ENCODE measurements at places on chromosomes 5 and 9.

- DNase-seq = no peak
Observed at GRCh38 chr9:134993996-134994720, 76.4 kb upstream of the FCN1 start.

DNA sequence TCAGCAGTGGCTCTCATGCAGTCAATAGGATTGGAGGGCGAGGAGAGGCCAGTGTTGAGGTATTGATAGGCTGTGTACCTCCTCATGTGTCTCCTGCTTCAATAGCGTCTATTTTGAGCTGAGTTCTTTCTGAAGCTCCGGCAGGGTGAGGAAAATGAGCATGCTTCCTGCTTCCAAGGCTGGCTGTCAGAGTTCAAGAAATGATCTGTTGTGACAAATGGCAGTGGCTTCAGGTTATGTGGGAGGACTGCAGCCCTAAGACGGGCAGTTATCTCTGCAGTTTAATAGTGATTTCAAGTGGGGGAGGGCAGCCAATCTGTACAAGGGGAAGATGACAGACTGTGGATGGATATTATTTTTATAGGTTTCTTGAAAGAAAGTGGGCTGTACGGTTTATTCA is 54.0 kb upstream of the CXCL14 start:
- no peak for DNase-seq

DNA sequence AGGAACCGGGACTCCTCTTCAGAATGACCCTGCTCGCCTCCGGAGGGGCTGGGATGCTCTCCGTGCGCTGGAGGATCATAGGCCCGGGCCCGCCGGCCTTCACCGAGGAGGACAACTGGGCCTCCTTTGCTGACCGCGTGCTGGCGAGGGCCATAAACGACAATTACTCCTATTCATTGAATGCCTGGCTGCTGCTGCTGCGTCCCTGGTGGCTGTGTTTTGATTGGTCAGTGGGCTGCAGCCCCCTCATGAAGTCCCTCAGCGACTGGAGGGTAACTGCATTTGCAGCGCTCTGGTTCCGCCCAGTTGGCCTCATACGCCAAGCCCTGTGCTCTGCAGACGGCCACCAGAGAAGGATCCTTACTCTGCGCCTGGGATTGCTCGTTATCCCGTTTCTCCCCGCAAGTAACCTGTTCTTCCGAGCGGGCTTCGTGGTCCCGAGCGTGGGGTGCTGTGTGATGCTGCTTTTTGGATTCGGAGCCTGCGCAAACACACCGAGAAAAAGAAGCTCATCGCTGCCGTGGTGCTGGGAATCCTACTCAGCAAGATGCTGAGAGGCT is 16.6 kb downstream of the OR2V1 start:
- no peak for DNase-seq

DNA sequence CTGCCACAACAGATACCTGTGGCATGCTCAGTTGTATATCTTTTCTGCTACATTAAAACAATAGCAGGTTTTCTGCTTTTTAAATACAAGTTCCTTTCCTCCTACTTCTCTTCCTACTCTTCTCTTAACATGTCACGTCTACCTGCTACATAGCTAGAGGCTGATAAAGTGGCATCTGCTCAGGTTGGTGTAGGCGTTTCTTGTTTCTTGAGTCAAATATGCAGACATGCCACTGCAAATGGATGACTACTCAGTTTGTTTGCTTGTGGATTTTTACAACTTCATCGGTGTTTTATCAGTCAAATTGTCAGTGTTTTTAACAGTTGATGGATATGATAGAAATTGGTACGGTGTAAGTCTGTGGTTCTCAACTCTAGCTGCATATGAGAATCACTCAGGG is 525.7 kb downstream of the TLE4 start:
- no peak for DNase-seq

- no peak for DNase-seq
Observed at GRCh38 chr5:55027595-55027994, 3.5 kb downstream of the GZMK start.

- DNase-seq = no peak
Observed at GRCh38 chr9:99046068-99046467, 58.8 kb upstream of the TGFBR1 start.

DNA sequence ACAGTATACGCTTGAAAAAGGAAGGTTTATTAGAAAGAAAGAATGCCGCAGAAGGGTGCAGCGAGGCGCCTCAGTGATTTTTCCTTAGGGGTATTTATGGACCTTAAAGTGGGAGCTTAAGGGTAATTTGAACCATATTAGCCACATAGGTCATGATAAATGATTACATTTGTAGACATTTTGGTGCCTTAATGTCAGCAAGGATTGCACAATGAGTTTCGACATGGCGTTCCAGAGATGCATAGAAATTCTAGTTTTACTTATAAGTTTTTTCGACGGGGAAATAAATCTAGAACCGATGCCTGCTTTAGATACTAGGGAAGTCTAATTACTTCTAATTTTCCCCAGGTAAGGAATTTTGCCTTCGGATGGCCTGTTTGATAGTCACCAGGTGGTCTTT is 20.7 kb upstream of the PANK3 start:
- DNase-seq = no peak

DNA sequence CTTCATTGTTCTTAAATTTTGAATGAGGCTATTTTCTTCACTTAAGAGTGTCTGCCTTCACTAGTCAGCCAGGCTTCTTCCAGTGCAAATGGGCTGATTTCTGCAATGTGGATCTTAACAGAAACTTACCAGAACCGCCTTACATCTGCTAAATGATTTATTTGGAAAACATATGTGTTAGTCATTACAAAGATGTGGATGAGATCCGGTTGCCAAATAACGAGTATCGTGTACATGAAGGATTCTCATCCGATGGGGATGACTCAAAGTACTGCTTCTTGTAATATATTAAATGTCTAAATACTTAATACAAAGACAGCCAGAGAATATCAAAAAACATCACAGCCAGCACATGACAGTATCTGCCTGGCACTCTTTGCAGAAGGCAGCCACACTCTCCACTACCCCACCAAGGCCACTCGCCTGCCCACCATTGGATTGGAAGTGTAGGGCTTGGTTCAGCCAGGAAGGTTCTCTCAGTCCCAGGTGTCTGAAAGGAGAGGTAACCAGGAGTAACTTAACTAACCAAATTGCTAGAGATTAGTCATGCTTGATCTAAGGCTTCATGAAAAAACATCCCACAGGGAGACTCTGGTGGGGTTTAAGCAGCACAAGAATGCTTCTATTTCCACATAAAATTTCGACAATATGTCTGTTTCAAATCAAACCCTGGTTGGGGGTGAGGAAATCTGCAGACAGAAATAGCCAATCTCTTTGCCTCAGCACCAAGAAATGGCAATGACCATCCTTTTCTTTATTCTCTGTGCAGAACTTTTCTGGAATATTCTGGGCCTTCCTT is 174.8 kb downstream of the GADD45G start:
- no peak for DNase-seq

GRCh38 chr5:38189081-38189504 is 69.3 kb upstream of the EGFLAM start:
- no peak for DNase-seq

DNA sequence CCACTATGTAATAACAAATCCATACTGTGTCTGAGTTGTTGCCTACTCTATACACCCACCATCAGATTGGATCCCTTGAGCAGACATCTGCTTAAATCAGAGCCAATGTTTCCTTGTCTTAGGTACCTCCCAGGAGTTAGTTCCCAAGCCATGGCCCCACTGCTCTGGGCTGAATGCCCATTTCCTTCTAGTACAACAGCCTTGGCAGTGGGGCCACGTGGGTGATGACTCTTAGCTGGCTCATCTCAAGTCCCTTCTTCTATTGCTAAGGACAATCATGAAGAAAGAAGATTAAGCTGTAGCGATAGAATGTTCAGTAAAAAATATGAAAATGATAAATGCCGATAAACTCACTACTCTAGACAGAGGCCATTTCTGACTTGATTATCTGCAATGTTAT is 16.6 kb downstream of the PTGR1 start:
- no peak for DNase-seq

- no peak for DNase-seq
Observed at GRCh38 chr5:136067422-136067821, 38.6 kb downstream of the TGFBI start.

DNA sequence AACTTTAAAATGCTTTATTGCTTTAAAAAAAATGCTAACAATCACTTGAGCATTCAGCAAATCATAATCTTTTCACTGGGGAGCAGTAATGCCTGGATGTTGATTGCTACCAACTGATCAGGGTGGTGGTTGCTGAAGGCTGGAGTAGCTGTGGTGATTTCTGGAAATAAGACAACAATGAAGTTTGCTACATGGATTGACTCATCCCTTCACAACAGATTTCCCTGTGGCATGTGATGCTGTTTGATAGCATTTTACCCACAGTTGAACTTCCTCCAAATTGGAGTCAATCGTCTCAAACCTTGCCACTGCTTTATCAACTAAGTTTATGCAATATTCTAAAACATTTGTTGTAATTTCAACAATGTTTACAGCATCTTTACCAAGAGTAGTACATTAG is 83.3 kb downstream of the MLLT3 start:
- DNase-seq = no peak

- no peak for DNase-seq
Observed at GRCh38 chr9:89619019-89619418, 14.2 kb downstream of the GADD45G start.

- DNase-seq = no peak
Observed at GRCh38 chr5:37838152-37838932, 1.5 kb downstream of the GDNF start.

- no peak for DNase-seq
Observed at GRCh38 chr9:77440057-77440456, 208.1 kb downstream of the GNA14 start.

DNA sequence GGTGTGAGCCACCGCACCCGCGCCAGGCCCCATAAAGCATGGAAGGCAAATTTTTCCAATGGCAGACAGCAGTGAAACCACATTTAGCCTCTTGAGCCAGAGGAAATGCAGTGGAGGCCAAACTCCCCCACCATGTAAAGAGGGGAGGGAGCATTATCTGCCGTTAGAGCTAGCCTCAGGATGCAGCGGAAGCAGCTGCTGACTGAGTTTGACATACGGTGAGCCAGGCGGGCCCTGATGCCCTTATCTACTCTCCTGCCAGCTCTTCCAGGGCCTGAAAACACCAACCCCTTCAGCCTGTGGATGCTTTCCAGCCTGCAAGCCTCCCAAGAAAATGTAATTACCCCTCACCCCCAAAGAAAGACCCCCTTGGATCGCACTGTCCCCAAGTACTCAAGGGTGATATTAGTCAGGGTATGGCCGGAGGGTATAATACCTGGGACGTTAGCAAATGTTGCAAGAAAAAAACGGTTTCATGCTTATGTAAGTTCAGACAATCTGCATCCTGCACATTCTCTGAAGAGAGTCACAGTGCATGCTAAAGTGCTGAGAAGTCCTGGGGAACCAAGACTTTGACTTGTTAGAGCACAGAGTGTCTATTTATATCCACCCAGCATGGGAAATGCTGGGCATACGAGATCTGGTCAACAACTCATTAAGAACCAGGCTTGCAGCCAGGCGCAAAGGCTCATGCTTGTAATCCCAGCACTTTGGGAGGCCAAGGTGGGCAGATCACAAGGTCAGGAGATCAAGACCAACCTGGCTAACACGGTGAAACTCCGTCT is 11.3 kb upstream of the GGTA1 start:
- DNase-seq = no peak

- no peak for DNase-seq
Observed at GRCh38 chr5:91000743-91001142, 382.4 kb downstream of the ARRDC3 start.

DNA sequence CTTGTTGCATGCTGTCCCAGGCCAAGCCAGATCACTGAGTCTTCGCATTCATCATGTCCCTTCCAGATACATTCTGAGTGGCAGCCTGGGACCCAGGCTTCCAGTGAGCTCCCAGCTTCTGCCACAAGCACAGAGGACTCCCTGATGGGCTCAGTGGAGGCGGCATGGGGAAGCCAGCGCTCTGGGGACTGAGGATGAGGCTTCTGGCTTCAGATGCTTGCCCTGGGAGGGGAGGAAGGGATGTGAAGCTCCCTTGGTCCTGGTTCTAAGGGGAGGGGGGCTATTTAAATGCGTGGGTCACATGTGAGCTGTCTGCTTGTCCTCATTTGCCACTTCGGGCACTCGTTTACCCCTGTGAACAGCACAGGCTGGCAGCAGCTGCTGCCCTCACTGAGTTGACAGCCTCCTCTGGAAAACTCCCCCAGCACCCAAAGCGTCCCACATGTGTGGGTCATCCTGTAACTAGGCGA is 174.0 kb downstream of the NR3C1 start:
- no peak for DNase-seq

- DNase-seq = no peak
Observed at GRCh38 chr9:81737871-81738507, 48.6 kb upstream of the TLE1 start.

DNA sequence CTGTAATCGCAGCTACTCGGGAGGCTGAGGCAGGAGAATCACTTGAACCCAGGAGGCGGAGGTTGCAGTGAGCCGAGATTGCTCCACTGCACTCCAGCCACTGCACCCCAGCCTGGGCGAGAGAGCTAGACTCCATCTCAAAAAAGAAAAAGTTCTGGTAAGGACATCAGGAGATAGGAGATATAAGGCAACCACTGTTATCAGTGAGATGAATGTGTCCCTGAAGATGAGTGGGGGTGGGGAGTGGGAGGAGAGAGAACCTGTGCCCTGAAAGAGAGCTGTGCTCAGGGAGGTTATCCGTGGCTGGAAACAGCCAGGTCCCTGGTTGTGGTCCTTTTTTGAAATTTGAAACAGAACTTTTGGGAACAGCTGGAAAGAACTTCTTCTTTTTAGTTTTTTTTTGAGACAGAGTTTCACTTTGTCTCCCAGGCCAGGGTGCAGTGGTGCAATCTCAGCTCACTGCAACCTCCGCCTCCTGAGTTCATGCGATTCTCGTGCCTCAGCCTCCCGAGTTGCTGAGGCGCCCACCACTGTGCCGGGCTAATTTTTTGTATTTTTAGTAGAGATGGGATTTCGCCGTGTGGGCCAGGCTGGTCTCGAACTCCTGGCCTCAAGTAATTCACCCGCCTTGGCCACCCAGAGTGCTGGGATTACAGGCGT is 2.6 kb downstream of the PTPA start:
- no peak for DNase-seq

- DNase-seq = no peak
Observed at GRCh38 chr9:6673326-6674025, 27.9 kb upstream of the GLDC start.

- no peak for DNase-seq
Observed at GRCh38 chr5:159956074-159956473, 39.8 kb downstream of the ADRA1B start.

DNA sequence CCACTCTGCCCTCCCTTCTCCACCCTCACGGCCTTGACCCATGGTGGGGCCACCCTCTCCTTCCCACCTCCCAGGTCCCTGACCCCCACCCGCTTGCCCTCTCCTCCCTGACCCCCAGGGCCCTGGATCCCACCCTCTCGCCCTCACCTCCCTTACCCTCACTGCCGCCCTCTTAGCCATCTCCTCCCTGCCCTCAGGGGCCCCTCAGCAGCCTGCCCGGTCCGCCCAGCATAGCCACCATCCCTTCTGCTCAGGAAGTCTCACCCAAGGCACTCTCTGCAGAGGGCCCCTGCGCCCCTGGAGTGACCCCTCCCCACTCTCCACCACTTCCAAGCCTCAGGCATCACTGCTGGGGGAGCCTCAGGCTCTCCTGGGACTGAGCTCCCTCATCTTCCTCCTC is 66.3 kb downstream of the MRPL36 start:
- DNase-seq = no peak
